CD4-positive, alpha-beta T cell treated with Interleukin-6 at 100 ng/mL for 8 hours (primary cell): ENCODE measurements at places on chromosomes 11 and 22.

GRCh38 chr11:64834723-64835615 lies 9.5 kb downstream of the CDC42BPG start:
- DNase-seq = no peak

DNA sequence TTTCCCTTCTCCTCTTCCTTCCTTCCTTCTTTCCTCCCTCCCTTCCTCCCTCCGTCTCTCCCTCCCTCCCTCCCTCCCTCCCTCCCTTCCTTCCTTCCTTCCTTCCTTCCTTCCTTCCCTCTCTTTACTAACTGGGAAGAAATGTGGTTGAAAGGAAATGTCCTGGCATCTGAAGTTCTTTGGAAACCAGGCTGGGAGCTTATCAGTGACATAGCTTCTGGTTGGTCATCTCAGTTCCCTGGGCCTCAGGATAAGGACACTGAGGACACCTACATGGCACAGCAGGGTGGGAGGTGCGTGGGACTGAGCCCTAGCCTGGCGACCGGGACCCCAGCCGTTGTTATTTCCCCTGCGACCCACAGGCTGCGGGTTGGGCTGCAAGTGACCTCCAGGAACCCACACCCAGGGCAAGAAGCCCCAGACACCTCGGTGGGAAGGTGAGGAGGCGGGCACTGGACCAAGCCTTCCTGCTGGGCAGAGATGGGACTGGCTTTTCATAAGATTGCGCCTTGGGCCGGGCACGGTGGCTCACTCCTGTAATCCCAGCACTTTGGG lies 1486.5 kb downstream of the TBC1D22A start:
- no peak for DNase-seq

DNA sequence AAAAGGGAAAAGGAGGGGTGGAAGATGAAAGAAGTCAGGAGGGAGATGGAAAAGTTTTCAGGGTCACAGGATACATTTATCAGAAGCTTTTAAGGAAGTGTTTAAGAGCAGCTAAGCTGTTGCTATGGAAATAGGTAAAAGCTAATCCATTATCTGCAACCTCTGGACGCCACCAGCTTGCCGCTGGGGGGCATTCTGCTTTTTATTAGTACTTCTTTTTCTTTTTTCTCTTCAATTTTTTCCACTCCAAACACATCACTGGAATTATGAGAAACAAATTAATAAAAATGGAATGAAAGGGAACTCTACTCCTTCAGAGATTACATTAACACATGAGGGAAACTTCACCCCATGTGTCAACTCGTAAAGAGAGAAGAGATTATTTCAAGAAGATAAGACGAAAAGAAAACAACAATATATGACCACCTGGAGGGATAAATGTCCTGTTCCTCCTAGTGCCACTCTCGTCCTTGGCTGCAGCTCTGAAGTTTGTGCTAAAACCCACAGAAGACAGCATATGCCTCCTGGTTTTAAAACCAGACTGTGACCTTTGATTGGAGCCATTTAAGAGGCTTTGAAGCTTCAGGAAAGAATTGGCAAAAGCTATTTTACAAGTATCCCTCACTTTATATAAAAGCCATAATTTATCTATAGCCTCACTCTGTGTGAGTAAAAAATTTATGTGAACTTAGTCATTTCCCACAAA lies 972.8 kb downstream of the OPCML start:
- no peak for DNase-seq

DNA sequence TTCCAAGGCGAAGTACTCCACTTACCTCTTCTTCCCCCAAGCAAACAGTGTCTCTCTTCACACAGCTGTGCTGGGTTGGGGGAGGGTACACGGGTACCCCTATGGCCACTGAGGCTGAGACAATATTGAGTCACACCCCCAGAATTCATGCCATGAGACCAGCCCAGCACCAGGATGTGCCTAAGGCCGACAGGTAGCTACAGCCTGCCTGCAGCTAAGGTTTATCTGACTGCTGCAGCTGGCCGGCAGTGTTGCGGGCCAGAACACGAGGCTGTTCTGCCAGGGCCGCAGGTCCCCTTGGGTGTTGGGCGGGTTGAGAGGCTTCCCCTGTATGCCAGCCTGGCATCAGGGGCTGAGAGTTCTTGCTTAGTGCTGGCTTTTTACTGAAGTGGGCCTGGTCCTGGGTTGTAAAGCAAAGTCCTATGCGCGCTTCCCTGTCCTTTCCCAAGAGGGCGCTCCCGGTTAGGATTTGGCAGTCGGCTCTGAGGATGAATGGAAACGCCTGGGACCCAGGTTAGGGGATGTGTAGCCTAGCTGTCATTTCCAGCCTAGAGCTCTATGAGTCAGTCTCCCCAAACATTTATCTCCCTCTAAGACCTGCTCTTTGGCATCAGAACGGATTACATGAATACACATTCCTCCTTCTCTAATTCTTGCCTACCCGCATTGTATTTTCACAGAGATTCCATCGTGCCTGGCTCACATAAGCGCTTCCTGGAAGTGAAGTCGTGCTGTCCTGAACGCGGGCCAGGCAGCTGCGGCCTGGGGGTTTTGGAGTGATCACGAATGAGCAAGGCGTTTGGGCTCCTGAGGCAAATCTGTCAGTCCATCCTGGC lies 7.1 kb downstream of the USP18 start:
- peak; percentile 36 for DNase-seq

GRCh38 chr11:92685049-92685448 lies 284.4 kb upstream of the MTNR1B start:
- no peak for DNase-seq

GRCh38 chr11:125343718-125344131 lies 152.3 kb downstream of the FEZ1 start:
- no peak for DNase-seq

GRCh38 chr22:42343531-42344081 lies 73.2 kb upstream of the TCF20 start:
- DNase-seq = peak; percentile 22

GRCh38 chr22:27987557-27987956 lies 68.5 kb upstream of the PITPNB start:
- DNase-seq = no peak

DNA sequence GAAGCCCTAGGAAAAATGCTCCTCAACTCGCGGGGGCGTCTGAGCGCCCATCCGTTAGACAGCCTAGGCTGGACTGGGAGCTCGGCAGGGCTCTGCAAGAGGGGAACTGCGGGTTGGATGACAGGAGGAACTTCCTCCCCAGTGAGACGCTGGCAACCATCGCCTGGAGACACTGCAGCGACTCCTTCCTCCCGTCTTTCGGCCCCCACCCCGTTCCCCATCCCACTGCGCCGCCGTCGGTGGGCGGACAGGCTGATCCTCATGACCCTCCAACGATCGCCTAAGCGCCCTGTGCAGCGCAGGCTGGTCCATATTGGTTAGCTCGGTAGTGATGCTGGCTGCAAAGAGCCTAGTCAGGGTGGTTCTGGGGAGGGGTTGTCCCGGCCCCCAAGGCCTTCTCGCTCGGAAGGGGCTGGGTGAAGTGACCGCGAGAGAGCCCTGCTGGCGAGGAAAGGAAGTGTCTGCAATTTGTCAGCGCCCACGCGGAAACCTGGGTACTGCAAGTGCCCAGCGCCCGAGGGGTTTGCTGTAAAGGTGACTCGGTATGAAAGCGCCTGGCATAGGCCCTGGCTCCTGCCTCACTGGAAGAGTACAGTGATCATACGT lies 638 bp downstream of the NRGN start:
- peak; percentile 38 for DNase-seq

GRCh38 chr11:122436188-122436555 lies 219.3 kb upstream of the UBASH3B start:
- no peak for DNase-seq

DNA sequence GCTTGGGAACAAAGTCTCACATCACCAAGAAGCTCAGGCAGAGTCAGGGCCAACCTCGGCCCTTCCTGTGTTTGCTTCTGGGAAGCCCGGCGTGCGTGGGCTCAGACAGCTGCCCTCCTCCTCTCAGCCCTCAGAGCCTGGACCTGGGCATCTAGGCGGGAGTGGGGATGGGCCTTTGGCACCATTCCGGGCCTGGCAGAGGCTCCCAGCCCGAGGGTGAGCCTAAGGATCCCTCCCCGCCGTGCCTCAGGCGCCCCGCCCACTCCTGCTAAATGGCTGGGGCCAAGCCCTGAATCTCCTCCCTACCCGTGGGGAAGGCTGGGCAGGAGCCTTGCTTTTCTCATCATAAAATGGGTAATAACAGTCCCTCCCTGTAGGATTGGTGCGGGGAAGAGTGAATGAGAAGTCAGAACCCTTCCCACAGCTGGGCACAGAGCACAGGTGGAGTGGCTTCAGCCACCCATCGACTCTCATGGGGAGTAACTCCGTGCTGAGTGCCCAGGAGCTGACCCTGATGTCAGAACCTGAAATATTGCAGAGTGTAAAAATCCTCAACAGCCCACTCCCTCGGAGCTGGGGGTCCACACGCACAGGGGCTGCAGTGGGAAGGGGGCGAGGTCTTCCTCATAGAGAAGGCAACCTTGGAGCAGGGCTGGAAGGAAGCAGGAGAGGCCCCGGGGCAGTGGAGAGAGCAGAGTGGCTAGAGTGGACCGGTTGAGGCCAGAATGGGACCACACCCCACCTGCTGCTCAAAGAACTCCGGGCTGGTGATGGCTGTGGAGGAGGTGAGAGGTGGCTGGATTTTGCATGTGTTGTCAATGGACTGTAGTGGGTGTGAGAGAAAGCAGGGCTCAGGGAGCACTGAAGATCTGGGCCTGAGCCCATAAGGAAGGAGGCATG lies 18.8 kb upstream of the CDKN1C start:
- no peak for DNase-seq
